Activated CD4-positive, alpha-beta memory T cell treated with anti-CD3 and anti-CD28 coated beads for 36 hours (primary cell): ENCODE measurements at places on chromosomes 1 and 21. TPM values are rescaled to one million over a fixed set of nuclear protein-coding genes. Genes with fewer than 3 reads are reported as not detected.

Gene IFI44
- 60.1 TPM for total RNA-seq

Gene ABCA4
- not detected for total RNA-seq

Gene TIE1
- total RNA-seq = not detected

Gene PSRC1
- total RNA-seq = 16.3 TPM

Gene OLIG2
- total RNA-seq = not detected

Gene LYPD8
- not detected for total RNA-seq

Gene RUNX3
- 155 TPM for total RNA-seq

Gene CLEC20A
- total RNA-seq = not detected

Gene LCE1A
- total RNA-seq = not detected

Gene MAEL
- 0.19 TPM for total RNA-seq

Gene ZNF695
- 0.99 TPM for total RNA-seq

Gene KIF2C
- total RNA-seq = 107 TPM

Gene GNAT2
- 0.29 TPM for total RNA-seq

Gene PADI1
- total RNA-seq = not detected

Gene MARK1
- not detected for total RNA-seq

Gene FCRLB
- not detected for total RNA-seq

Gene CNR2
- not detected for total RNA-seq

Gene BTBD8
- 2.9 TPM for total RNA-seq

Gene S100A7A
- not detected for total RNA-seq

Gene SPRR2B
- total RNA-seq = not detected

Gene KRTAP21-2
- total RNA-seq = not detected

Gene SOX13
- total RNA-seq = 4.6 TPM

Gene OR2L3
- not detected for total RNA-seq

Gene TMEM52
- total RNA-seq = 0.34 TPM
